Kidney capillary endothelial cell (primary cell): ENCODE measurements at places on chromosomes 7 and 10.

DNA sequence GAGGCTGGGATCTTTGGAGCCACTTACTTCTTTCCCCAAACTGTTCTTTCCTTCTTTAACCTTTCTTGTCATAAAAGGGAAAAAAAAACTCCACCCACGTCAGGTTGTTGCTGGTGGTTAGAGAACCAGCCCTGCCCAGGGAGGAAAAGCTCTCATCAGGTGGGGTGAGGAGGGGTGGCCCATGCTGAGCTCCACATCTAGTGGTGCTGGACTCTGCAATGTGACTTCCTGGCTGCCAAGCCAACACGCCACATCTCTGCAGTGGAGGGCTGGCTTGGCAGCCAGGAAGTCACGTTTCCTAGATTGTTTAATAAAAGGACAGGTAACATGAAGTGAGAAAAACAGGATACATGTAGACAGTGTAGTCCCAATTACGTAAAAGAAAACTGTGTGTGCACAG lies 37.4 kb downstream of the WIPF3 start:
- DNase-seq = no peak

DNA sequence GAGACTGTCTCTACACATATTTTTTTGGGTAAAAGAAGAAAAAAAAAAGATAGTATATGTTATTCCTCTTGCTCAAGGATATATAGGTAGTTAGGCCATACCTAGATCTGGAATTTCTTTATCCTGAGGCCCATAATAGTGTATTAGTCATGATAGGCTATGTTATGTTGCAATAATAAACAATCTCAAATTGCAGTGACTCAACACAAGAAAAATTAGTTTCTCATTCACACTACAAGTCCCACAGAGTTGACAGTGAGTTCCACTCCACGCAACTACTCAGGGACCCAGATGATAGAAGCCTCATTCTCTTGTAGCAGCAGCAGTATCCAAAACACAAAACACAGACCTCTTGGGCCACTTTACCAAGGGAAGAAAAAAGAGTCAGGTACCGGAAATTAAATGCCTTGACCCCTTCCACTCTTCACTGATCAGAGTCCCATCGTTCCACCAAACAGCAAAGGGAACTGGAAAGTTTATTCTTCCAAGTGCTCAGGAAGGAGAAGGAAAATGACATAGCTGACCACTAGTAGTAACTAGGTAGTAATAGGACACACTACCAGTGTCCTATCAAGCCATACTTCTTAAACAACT lies 7.4 kb upstream of the C10orf67 start:
- no peak for DNase-seq

GRCh38 chr7:102044984-102045673 lies 227.7 kb downstream of the CUX1 start:
- peak; percentile 21 for DNase-seq

GRCh38 chr7:123580406-123581161 lies 21.0 kb upstream of the ASB15 start:
- DNase-seq = peak; percentile 52

DNA sequence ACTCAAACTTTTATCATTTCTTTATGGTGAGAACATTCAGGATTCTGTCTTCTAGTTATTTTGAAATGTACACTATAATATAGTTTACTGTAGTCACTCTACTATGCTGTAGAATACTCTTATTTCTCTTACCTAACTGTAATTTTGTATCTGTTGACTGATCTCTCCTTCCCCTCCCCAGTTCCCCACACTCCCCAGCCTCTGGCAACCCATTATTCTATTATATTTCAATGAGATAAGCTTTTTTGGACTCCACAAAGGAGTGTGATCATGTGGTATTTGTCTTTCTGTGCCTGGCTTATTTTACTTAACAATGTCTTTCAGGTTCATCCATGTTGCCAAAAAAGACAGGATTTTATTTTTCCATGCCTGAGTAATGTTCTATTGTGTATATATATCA lies 71.4 kb upstream of the DYNC1I1 start:
- DNase-seq = no peak
